ENCODE measurements at places on chromosomes 7 and 10.

DNA sequence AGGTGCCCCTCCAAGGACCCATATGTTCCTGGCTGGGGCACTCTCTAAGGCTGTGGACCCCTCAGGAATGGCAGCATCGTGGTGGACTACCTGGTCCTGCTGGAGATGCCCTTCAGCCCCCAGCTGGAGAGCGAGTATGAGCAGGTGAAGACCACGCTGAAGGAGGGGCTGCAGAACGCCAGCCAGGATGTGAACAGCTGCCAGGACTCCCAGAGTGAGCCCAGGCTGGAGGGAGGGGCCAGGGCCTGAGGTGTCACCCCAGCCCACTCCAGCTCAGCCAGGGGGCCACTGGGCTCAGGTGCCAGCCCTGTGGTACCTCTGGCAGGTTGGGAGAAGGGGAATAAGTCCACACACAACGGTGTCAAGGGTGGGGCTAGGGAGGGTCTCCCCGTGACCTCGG, 4.7 kb upstream of the MUC12 start:
- DNase-seq = no peak

DNA sequence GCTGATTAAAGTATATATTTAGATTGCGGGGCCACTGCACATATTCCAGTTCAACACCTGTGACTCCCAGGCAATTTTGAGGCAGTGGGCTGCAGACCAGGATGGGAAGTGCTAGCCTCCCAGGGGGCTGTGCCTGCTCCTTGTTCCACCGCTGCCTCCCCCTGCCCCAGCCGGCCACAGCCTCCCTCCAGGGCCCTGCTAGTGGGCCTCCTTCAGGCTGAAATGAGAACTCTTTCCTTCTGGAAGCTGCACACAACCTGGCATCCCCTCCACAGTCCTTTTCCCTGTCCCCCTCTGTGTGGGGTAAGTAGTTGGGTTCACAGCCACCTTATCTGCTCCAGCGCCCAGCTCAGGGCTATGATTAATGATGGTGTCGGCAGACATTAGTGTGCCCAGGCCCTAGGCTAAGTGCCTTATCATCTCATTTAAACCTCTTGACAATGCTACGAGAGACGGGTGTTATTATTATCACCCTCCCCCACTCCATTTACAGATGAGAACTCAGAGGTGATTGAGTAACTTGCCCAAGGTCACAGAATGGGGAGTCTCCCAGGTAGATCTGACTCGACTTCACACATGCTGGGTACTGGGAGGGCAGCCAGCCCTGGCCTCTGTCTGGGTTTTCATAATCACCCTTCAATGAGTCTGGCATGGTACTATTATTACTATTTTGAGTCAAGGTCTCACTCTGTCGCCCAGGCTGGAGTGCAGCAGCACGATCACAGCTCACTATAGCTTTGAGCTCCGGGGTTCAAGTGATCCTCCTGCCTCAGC, 10.8 kb upstream of the SFRP5 start:
- no peak for DNase-seq

GRCh38 chr7:141563956-141564623, 12.9 kb downstream of the AGK start:
- DNase-seq = no peak

GRCh38 chr7:159007364-159007995, 137.2 kb downstream of the VIPR2 start:
- no peak for DNase-seq

DNA sequence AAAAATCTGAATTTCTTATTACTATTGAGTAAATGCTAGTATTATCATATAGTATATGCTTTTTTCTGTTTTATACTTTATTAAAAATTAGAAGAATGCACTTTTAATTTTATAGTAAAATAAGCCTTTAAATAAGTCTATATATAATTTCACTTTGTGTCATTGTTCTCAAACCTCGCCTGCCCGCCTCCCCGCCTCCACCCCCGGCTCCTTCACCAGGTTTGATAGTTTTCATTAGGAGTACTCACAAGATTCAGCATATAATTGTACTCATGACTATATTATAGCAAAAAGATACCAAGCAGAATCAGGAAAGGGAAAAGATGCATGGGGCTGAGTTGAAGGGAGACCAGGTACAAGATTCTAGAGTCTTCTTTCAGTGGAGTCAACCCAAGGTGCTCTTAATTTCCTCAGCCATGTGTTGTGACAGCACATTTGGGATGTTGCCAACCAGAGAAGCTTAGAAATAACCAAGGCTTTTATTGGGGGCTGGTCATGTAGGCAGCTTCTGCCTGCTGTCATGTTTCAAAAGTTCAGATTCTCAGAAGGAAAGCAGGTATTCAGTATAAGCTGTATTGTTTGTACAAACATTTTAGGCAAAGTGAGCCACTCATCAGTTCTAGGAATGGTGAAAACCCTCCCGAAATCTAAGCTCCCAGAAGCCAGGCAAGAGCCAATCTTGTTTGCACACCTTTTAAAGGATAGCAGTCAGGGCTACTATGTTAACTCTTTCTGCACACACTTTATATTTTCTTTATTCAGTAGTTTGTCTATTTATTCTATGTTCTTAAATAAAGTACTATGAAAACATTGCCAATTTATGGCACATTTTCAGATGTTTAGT, 12.3 kb downstream of the NHLRC2 start:
- no peak for DNase-seq

- DNase-seq = peak; percentile 23
Observed at GRCh38 chr7:155412416-155413253, 45.3 kb upstream of the EN2 start.

GRCh38 chr7:124318721-124319450, 286.0 kb upstream of the TMEM229A start:
- DNase-seq = no peak

DNA sequence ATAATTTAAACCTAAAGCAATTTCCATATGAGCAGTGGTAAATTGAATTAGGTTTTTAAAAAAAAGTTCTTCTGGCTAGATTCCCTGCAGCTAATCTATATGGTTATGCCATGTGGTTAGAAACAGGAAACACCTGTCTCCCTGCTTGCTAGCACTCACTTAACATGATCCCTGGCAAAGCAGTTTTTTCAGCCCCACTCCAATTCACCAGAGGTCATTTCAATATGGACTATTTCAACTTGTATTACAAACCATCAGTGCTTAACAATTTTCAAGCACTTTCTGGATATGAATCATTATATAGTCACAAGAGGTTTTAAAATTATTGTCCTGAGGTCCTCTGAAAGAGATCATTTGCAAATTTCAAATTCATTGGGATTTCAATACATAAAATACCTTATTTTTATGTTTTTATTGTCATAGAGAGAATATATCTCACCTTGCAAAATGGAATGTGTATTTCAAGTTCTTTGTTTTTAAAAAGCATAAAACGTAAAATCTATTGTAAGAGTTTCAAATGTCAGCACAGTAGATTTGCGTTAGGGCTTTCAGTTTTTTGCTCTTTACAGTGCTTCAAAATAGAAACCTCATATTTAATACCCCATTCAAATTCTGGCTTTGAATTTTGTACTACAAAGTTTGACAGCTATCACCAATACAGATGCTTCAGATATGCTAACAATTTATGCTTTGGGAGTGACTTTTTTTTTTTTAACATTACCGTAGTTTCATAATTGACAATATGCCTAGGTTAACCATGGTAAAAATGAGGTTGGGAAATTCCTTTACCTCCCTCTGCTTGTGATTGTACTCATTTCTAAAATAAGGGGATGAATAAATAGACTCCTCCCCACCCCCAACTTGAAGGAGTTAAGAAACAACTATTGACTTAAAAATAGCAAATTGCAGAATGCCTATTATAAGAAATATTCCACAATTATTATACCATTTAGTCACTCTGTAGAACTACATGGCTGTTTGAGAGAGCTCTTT, 117.5 kb upstream of the HGF start:
- DNase-seq = no peak

- no peak for DNase-seq
Observed at GRCh38 chr7:74271742-74272141, 17.5 kb upstream of the CLIP2 start.

- no peak for DNase-seq
Observed at GRCh38 chr10:101301111-101301731, 52.7 kb upstream of the BTRC start.

DNA sequence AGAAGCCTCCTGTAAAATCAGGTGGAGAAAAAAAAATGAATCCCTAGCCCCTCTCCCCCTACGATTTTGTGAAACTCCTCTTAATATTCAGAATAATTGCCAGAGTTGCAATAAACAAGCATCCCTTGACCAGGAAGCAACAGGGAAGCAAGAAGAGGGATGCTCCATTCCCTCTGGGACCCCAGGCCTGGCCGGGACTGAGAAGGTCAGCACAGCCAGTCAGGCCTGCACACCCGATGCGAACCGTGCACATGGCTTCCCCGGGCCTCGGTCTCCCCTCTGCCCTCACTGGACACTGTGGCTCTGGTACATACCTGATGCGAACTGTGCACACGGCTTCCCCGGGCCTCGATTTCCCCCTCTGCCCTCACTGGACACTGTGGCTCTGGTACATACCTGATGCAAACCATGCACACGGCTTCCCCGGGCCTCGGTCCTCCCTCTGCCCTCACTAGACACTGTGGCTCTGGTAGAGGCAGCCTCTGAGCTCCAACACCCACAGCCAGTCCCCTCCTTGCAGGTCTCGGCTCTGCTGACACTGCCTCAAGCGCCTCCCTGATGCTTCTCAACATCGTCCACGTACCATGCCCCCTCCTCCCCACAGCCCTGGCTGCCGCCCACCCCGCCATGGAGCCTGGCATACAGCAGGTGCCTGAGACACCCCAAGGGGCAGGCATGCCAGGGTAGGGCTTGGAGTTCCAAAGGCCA, 138.6 kb downstream of the DIP2C start:
- DNase-seq = no peak

- DNase-seq = no peak
Observed at GRCh38 chr7:5088906-5089305, 43.2 kb downstream of the RBAK start.

- DNase-seq = no peak
Observed at GRCh38 chr10:11832042-11832441, 8.9 kb downstream of the PROSER2 start.

GRCh38 chr10:7014721-7015120, 396.1 kb downstream of the SFMBT2 start:
- no peak for DNase-seq

- DNase-seq = no peak
Observed at GRCh38 chr10:62250594-62251198, 17.9 kb downstream of the RTKN2 start.

GRCh38 chr10:15719899-15720634, at the start of gene ITGA8:
Gene ITGA8, minus strand, starts transcription at chr10:15719922. Its CDS starts 151 bp downstream, at chr10:15719771.
- no peak for DNase-seq

- DNase-seq = no peak
Observed at GRCh38 chr7:135121868-135122267, 26.0 kb upstream of the TMEM140 start.

DNA sequence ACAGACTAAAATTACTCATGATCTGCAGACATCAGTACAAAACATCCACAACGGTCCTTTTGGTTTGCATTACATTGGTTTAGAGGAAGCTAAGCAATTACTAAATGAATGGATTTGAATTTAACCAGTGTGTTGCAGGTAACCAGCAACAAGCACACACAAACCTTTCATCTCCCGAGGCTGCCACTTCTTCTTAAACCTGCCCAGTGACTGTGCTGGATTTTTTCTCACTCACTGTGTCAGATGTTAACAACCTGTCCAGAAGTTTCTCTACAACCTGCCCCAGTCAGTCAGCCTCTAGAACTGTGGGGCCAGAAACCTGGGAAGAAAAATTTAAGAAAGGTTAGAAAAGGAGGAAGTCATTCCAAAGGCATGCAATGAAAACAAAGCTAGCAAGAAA, 2.4 kb upstream of the MEOX2 start:
- DNase-seq = no peak
